ENCODE measurements at places on chromosomes 5 and 9.

- no peak overlapping the region for H3K4me3 ChIP-seq
- H3K27ac ChIP-seq = no peak overlapping the region
- no peaks in the 10 kb centered on the region for H3K4me1 ChIP-seq
- H3K36me3 ChIP-seq = no peaks in the 10 kb centered on the region
Observed at GRCh38 chr9:118957585-118957984, 411.6 kb downstream of the BRINP1 start.

DNA sequence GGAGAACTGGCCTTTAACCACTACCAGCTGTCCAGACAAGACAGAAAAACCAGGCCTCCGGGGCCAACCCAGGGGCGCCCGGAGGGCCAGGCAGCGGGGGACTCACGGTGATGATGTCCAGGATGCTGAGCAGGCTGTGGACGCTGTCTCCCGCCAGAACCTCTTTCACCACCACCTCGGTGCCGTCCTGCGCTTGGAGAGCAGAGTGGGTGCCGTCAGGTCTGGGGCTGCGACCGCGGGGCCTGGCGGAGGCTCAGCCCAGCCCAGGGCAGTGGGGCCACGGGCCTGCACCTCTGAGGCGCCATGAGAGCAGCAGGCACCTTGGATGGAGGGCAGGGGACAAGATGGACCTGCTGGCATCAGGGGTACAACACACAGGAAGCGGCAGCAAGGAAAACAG, 9.7 kb downstream of the PNPLA7 start:
- no peak overlapping the region for H3K4me3 ChIP-seq
- no peaks in the 10 kb centered on the region for H3K27me3 ChIP-seq
- H3K27ac ChIP-seq = no peak overlapping the region
- H3K36me3 ChIP-seq = no peaks in the 10 kb centered on the region

GRCh38 chr5:54390015-54390414, 65.5 kb upstream of the HSPB3 start:
- no peaks in the 10 kb centered on the region for H3K4me1 ChIP-seq
- no peak overlapping the region for H3K27ac ChIP-seq
- DNase-seq = no peak

DNA sequence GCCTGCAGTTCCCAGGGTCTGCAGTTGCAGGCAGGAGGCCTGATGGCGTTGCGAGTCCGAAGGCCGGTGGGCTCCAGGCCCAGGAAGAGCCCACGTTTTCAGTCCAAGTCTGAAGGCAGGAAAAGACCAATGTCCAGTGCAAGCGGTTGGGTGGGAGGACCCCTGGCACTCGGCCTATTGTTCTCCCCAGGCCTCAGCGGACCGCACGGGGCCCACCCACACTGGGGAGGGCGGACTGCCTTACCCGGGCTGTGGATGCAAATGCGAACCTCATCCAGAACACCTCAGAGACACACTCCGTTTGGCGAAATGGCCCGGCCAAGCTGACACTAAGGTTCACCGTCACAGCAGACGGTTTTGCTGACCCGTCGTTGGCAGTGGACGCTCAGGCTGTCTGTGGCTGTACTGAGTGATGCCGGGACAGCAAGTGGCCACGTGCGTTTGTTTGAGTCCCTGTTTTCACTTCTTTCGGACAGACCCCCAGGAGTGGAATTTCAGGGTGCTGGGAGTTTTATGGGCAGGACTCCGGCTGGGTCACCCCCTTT, 10.2 kb upstream of the SEC16A start:
- H3K4me3 ChIP-seq = no peak overlapping the region
- no peak overlapping the region for H3K27ac ChIP-seq
- H3K27me3 ChIP-seq = no peaks in the 10 kb centered on the region
- H3K36me3 ChIP-seq = no peaks in the 10 kb centered on the region
- no peaks in the 10 kb centered on the region for H3K4me1 ChIP-seq

DNA sequence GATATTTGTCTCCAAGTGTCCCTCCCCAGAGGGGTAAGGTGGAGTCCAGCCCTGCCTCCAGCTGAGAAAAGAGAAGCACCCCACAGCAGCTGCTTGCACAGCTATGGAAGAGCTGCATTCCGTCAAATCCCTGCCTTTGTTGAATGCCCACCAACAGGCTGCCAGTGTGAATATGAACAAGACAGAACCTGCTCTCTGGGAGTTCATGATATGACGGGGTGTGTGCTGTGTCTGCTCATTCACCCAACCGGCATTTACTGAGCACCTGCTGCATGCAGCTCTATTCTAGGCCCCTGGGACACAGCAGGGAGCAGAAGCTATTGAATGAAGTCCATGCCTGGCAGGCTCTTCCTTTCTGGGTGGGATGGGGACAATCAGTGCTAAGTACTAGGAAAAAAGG, 238.8 kb downstream of the GADD45G start:
- H3K4me3 ChIP-seq = no peak overlapping the region
- H3K27ac ChIP-seq = no peak overlapping the region
- H3K4me1 ChIP-seq = no peaks in the 10 kb centered on the region
- no peak for DNase-seq
- no peaks in the 10 kb centered on the region for H3K36me3 ChIP-seq

- H3K36me3 ChIP-seq = no peaks in the 10 kb centered on the region
- no peaks in the 10 kb centered on the region for H3K27me3 ChIP-seq
- no peaks in the 10 kb centered on the region for H3K4me1 ChIP-seq
- H3K27ac ChIP-seq = no peak overlapping the region
- no peak for DNase-seq
Observed at GRCh38 chr9:129604766-129605163, 16.1 kb downstream of the C9orf50 start.

DNA sequence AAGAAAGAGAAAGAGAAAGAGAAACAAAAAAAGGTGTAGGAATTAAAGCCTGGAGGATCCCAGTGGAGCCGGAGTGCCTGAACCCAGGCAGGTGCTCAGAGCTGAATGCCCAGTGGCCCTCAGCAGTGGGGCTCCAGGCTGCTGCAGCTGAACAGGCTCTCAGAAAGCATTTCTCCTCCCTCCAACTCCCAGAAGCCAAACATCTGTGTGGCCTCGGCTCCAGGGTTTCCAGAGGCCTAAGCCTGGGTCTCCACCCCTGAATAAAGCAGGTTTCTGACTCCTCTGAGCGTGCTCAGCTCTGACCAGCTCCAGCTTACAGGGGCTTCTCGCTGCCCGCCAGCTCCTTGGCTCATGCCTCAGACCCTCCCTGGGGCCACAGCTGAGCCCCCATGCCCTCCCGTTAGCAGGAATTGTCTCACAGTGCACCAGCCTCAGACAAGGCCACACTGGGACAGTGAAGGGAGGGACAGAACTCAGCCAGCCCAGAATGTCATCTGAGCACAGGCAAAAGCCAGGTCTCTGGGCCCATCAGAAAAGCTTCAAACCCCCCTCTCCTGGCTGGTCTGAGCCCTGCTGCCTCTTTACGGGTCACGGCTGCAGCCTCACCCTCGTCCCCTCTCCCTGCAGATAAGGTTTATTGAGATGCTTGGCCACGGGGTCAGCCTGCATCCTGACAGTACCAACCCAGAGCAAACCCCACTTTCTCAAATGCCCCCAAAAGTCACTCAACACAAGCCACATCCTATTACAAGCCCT, 114.4 kb upstream of the PPP1R26 start:
- no peaks in the 10 kb centered on the region for H3K4me1 ChIP-seq
- no peaks in the 10 kb centered on the region for H3K27me3 ChIP-seq
- H3K36me3 ChIP-seq = no peaks in the 10 kb centered on the region
- no peak overlapping the region for H3K27ac ChIP-seq
- no peak overlapping the region for H3K4me3 ChIP-seq

- H3K36me3 ChIP-seq = no peaks in the 10 kb centered on the region
- no peaks in the 10 kb centered on the region for H3K4me1 ChIP-seq
- H3K27me3 ChIP-seq = no peaks in the 10 kb centered on the region
- no peak overlapping the region for H3K4me3 ChIP-seq
- H3K27ac ChIP-seq = no peak overlapping the region
- no peak for DNase-seq
Observed at GRCh38 chr9:15142878-15143534, 164.0 kb downstream of the TTC39B start.

DNA sequence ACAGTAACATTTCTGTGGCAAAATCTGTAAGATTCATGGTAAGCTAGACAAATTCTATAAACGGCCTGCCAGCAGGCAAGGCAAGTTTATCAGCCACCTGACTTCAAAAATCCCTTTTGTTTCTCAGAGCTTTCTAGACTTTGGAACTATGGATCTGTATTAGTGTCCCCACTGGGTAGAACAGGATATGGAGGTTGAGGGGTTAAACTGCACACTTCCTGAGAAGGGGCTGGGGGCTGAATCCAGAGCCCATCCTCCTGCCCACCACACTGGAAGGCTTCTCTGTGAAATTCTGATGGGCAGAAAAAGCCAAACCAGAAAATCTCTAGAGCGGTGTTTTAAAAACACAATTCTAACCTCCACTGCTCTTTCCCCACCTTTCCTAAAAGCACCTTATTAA, 128.7 kb downstream of the ENTREP1 start:
- no peak for DNase-seq
- H3K4me1 ChIP-seq = no peaks in the 10 kb centered on the region
- H3K27me3 ChIP-seq = no peaks in the 10 kb centered on the region
- H3K36me3 ChIP-seq = no peaks in the 10 kb centered on the region
- no peak overlapping the region for H3K4me3 ChIP-seq

DNA sequence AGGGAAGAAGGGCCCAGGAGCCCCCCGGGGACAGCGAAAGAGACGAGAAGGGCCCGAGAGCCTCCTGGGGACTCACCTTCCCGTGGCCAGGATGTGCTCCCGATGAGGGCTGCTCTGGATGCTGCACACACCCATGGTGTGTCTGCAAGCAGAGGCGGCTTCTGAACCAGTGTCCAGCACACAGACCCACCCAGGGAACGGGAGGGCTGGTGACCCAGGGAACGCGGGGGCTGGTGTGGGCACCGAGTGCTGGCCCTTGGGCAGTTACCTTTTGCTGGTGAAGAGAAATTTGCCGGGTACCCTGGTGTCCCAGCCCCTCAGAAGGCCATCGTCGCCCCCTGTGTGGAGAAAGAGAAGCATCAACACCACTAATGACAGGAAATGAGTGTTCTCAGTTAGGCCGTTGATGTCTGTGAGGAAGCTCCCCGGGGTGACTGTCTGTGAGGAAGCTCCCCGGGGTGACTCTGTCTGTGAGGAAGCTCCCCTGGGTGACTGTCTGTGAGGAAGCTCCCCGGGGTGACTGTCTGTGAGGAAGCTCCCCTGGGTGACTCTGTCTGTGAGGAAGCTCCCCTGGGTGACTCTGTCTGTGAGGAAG, 13.2 kb downstream of the MRPL41 start:
- H3K4me3 ChIP-seq = no peak overlapping the region
- no peaks in the 10 kb centered on the region for H3K27me3 ChIP-seq
- no peak overlapping the region for H3K27ac ChIP-seq
- DNase-seq = no peak
- H3K4me1 ChIP-seq = no peaks in the 10 kb centered on the region
